A549 treated with CORT108297 at 1 μM for 4 hours (cell line): ENCODE measurements at places on chromosomes 7 and 10. TPM values are rescaled to one million over a fixed set of nuclear protein-coding genes. Genes with fewer than 3 reads are reported as not detected.

FGL2 gene
- total RNA-seq, result not detected in 5 replicates

VAX1 gene
- total RNA-seq, result 1.0 to 1.9 TPM (median 1.6 TPM) in 5 replicates

CNTNAP2 gene
- 0.01 TPM in 2 of 5 replicates, not detected in the others for total RNA-seq

GRID2IP gene
- total RNA-seq, result 0.02 TPM in 1 of 5 replicates, not detected in the others

ICA1 gene
- 0.88 to 1.9 TPM (median 1.0 TPM) in 5 replicates for total RNA-seq

LRRN3 gene
- 0.03 to 0.09 TPM (median 0.05 TPM) in 4 of 5 replicates, not detected in the other for total RNA-seq

PTPRZ1 gene
- total RNA-seq, result not detected in 5 replicates

TWIST1 gene
- total RNA-seq, result 2.4 to 4.3 TPM (median 3.8 TPM) in 5 replicates

OGDHL gene
- total RNA-seq, result 0.10 to 0.32 TPM (median 0.23 TPM) in 5 replicates

ATP6V0A4 gene
- 0.12 to 0.18 TPM (median 0.15 TPM) in 5 replicates for total RNA-seq

PCBD1 gene
- total RNA-seq, result 192 to 267 TPM (median 238 TPM) in 5 replicates

FOXP2 gene
- not detected in 5 replicates for total RNA-seq
